Endothelial cell of umbilical vein (primary cell): ENCODE measurements at places on chromosomes 5 and 9.
A peak's percentile ranks its signal among the peaks of the same experiment; 100 is the strongest.

DNA sequence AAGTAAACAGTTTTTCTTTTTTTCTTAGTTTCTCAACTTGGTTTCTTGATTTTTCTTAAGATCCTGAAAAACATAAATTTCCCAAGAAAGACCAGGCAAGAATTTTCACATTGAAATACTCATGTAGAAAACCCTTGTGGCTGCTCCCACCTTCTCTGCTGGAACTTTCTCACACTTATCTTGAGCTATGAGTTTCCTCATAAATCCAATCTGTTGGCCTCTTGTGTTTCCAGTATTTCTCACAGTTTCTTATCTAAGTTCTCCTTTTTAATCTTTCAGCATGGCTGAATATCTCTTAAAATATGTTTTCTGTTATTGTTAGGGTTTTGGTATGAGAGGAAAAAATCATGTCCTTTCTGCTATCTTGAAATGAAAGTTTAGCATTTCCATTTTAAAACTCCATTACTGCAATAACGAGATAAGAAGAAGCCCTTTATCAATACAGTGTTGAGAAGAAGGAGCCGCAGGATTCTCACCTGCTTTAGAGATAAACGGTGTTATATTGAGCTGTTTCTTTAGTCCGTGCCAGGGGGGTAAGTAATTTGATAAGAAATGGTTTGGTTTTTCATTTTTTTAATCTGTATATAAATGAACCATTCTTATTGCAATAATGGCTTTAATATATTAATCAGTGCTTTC lies 89.3 kb downstream of the ALDH1A1 start:
- no peak for DNase-seq

GRCh38 chr9:123669346-123669745 lies 260.6 kb downstream of the DENND1A start:
- DNase-seq, result no peak

DNA sequence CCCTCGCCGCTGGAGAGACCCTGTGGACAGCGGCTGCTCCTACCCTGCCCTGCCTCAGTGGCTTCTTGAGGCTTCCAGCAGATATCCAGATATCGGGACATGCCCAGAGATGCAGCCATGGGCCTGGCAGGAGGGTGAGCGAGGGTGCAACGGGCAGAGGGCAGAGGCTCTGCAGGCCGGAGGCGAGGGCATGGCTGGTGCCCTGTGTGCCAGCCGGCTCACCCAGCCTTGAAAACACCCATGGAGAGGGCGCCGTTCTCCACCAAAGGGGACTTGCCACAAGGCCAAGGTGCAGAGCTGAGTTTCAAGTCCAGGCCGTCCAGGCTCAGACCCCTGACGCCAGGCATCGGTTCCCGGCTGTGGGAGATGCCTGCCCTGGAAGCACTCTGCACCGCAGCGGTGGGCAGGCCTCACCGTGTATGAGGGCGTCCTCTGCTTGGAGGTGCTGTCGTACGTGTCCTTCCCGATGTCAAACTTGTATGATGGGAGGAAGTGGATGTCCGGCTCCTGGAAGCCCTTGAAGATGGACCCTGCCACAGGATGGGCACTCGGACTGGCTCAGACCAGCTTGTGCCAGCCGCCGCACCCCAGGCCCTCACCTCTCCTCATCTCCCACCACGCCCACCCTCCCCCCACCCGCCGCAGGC lies 8.9 kb downstream of the INPP5E start:
- no peak for DNase-seq

GRCh38 chr9:133842174-133842573 lies 104.0 kb upstream of the SARDH start:
- no peak for DNase-seq

DNA sequence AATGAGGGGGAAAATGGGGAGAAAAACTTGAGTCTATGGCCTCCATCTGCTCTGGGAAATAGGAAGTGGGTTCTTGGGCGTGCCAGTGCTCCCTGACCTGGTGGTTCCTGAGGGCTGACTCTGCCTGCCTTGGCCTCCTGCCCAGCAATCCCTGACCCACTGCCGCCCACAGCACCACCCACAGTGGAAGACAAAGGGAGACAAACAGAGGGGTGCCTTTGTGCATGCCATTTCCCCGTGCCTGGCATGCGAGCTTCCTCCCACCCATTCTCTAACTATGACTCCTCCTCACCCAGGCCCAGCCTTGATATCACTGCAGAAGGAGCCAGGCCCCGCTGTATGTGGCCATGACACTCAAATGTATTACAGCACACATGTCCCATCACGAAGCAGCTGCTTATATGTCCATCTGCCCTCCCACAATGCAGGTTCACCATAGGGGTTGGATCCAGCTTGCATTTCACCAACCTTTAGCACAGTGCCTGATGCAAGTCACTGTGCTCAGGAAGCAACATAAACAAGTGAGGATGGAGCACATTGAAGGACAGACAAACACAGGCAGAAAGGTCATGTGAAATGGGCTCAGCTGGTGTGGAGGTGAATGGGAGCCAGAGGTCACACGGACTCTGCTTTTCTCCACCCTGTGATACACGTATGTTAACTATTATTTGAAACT lies 84.4 kb downstream of the ADRB2 start:
- DNase-seq, result peak; percentile 63

DNA sequence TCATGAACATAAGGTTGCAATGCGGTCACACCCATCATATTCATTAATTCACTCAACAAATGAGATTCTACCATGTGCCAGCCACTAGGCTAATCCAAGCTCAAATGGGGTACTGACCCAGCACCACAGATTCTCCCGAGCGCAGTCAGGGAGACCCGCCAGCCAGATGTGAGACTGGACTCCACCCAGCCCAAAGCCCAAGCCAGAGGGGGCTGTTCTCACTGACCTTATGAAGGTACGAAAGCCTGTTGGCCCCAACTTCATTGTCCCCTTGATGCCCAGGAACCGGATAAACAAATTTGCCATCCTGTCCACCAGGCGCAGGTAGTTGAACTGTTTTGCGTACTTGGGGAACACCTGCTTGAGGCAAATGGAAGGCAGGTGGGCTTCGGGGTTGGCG lies 218.8 kb downstream of the DAB2IP start:
- DNase-seq, result no peak

GRCh38 chr5:143758750-143759149 lies 53.2 kb upstream of the HMHB1 start:
- no peak for DNase-seq

DNA sequence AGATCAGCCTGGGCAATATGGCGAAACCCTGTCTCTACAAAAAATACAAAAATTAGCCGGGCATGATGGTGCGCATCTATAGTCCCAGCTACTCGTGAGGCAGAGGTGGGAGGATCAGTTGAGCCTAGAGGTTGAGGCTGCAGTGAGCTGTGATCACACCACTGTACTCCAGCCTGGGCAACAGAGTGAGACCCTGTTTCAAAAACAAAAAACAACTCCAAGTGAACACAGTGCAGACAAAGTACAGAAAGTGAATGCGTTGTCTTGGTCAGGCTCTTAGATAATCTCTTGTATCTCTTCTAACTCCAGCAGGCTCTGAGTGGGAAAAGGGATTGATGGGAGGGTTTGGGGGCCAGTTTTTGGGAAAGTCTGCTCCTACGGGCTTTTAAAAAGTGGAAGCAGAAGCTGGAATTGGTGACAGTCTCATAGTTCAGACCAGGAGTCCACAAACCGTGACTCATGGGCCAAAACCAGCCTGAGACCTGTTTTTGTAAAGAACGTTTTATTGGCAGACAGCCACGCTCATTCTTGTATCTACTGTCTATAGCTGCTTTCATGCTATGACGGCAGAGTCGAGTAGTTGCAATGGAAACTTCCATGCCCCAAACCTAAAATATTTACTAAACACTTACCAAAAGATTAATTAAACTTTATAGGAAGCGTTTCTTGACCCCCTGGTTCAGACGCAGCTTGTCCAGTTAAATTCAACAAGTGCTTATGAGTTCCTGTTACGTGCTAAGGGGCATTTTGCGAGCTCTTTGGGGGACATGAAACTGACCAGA lies 32.9 kb downstream of the NDST1 start:
- peak; percentile 82 for DNase-seq

GRCh38 chr9:9746826-9747225 lies 866.0 kb downstream of the PTPRD start:
- DNase-seq, result peak; percentile 26

DNA sequence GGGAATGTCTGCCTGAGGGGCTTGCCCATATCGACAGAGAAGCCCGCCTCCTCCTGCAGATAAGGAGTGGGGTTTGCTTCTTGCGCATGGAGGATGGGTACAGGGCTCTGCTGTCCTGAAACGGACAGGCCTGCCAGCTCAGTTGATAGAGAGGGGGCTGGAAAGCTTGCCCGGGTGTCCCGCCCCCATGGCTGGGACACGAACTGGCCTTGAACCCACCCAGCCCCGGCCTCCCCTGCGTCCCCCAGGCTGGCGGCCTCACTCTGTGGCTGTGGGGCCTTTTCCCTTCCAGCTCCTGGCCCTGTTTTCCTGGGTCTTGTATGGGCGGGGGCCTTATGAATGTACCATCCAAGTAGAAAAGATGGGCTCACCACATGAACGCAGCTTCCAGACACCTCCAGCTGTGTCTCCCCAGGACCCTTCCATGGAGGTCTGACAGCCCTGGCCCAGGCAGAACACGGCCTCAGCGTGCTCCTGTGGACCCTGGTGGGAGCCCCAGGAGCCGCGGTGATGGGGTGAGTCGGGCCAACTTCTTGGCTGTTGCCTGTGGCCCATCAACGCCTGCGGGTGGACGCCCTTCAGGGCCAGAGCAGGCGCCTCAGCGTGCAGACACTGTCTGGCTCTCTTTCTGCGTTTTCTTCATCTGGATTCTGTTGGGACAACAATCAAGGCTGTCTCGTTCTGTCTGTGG lies 15.9 kb upstream of the SLC2A6 start:
- no peak for DNase-seq

GRCh38 chr5:53426512-53426830 lies 54.0 kb upstream of the FST start:
- no peak for DNase-seq

DNA sequence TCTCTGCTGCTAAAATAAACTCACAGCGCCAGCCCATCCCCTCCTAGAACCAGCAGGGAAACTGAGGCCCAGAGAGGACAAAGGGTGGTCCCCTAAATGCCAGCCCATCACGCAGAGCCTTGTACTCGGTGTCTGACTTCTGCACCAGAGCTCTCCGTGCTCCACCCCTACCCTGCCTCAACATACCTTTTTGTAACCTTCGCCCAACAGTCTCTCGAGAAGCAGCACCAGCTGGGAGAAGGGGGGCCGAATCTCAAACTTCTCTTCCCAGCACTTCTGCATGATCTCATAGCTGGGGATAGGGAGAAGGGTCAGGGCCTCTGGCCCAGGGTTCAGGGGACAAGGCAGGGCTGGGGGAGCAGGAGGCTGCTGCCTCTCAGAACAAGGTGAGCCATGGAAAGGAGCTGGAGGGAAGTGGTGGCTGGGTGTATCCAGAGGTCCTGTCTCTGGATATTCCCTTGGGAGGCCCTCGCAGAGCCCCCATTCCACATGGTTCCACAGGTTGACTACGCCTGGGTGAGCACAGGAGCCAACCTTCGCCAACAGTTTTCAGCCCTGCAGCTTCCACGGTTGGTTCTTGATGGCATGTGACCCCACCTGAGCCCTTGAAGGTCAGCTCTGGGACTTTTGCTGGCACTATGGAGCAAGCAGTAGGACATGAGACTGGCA lies 32.3 kb upstream of the CSF1R start:
- DNase-seq, result no peak

GRCh38 chr5:57552033-57552432 lies 69.4 kb upstream of the ACTBL2 start:
- DNase-seq, result no peak

GRCh38 chr5:135541807-135542502 lies 6.2 kb upstream of the NEUROG1 start:
- no peak for DNase-seq

- DNase-seq, result no peak
Measured at GRCh38 chr9:137428841-137429545, 5.8 kb downstream of the NOXA1 start.

DNA sequence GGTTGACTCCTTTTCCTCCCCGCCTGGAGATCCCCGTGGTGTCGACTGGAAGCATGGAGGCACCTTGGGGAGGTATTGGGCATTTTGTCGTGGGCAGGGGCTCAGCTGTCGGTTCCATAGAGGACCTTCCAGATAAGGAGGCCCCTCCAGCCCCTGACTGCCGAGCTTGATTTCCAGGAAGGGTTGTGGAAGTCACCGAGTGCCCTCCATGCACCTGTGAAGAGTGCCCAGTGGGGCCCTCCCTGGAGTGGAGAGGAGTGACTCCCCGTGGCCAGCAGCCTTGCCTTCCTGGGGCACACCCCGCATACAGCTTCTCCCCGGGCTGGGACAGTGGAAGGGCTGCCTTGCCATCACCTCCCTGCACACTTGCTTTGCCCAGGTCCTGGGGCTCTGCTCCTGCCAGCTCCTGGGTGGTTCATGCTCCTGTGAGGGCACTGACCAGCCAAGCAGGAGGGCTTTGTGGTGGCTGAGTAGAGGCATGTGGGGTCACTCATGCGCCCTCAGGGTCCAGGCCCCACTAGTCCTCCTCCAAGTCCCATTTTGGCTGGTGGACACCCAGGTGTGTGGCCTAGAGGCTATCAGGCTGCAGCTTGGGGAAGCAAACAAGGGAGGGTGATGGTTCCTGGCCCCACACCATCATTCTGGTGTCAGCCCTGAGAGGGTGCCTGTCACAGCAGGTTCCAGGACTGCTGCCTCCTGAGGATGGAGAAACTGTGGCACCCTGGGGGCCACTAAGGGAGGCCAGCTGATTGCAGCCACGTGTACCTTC lies 133.0 kb downstream of the WNK2 start:
- no peak for DNase-seq

GRCh38 chr9:98342098-98342819 lies 86.8 kb upstream of the TBC1D2 start:
- DNase-seq, result no peak

DNA sequence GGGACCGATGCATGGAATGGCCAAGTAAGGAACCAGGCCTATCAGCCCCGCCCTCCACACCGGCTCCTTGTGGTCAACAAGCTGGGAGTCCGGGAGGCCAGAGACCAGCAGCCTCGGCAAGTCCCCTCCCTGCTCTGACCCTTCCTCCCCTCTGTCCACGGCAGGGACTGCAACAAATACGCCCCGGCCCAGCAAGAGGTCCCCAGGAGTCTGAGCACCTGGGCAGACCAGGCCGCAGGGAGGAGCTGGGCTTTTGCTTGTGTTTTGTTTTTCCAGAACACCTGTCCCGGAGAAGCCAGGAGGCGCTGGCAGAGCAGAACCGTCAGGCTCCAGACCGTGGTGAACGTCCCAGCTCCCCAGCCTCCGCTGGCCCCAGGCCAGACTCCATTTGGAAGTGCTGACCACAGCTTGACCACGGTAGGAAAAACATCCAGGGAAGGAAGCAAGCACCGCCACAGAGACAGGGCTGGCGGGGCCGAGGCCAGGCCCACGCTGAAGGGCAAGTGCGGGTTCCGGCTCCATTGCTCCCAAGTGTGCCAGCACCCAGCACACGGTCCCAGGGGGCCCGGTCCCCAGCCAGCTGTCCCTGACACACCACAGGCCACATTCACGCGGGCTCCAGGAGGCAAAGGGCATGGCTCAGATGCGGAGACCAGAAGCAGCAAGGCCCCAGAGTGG lies 56.7 kb downstream of the VAV2 start:
- DNase-seq, result peak; percentile 79
